ENCODE measurements at places on chromosomes 12 and 14. TPM values are rescaled to one million over a fixed set of nuclear protein-coding genes. Genes with fewer than 3 reads are reported as not detected.
A peak's percentile ranks its signal among the peaks of the same experiment; 100 is the strongest.

DNA sequence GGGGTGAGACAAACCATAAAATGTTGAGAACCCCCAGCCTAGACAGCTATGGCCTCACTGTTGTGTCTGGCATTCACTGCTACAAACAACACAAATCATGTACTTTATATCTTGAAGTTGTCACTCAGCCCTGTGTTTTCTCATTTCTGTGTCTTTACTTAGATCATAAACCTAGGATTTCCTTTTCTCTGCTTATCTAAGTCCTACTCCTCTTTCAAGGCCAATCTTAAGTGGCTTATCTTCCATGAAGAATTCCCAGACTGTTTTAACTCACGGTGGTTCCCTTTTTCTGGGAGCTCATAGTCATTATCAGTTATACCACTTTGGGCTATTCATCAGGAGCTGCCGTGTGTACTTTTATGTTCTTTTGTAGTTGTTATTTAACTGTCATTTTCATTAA is 42.1 kb downstream of the FLRT2 start:
- H3K4me1 ChIP-seq: peaks cover 41% of the 10 kb centered on the region
- H3K27me3 ChIP-seq: no peaks in the 10 kb centered on the region
- H3K36me3 ChIP-seq: no peaks in the 10 kb centered on the region

GRCh38 chr12:96060041-96060440 is 24.7 kb upstream of the LTA4H start:
- H3K36me3 ChIP-seq: no peaks in the 10 kb centered on the region
- no peak for DNase-seq
- peaks cover 5% of the 10 kb centered on the region for H3K4me1 ChIP-seq
- H3K4me3 ChIP-seq: no peak overlapping the region
- no peak overlapping the region for H3K27ac ChIP-seq
- no peaks in the 10 kb centered on the region for H3K27me3 ChIP-seq

DNA sequence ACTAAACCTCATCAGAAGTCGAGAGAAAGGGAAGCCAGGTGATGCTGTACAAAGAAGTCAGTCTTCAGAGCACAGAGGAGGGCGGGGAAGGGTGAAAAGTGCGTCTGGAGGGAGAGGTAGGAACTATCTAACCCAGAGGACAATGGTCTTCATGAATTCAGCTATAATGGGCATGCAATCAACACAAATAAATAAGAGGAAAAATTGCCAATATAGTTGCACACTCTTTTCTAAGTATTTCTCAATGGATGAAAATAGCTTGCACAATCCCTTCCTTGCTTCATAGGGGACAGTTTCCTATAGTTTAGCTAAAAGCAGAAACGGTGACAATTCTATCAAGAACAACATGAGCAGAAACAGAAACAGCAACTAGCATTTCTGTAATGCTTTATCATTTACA is 931.2 kb downstream of the AACS start:
- H3K27me3 ChIP-seq: no peaks in the 10 kb centered on the region
- H3K4me1 ChIP-seq: no peaks in the 10 kb centered on the region
- H3K4me3 ChIP-seq: no peak overlapping the region

GRCh38 chr14:53855127-53855526 is 101.5 kb downstream of the BMP4 start:
- H3K4me3 ChIP-seq: no peak overlapping the region
- peaks cover 14% of the 10 kb centered on the region for H3K4me1 ChIP-seq
- no peaks in the 10 kb centered on the region for H3K36me3 ChIP-seq
- H3K27ac ChIP-seq: no peak overlapping the region

DNA sequence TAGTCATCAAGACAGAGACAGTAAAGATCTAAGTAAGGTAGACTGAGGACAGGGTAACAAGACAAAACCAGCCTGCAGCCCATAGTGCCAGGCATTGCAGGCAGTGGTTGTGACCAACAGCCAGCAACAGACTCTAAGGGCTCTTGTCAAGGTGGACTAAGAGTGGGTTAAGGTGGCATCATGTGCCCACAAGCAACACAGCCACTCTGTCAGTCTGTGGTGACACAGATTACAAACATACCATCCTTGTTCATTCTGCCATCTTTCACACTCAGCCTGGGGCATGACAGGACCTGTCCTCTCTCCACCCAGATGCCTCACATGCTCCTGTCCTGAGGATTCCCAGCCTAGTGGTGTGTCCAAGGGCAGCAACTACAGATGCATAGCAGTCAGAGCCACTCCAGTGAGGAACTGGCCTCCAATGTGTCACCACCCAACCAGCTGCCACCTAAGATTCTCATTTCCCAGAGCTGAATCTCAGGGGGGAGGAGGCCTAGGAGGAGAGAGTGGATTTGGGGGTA is 28.3 kb downstream of the VDR start:
- no peak overlapping the region for H3K27ac ChIP-seq
- peaks cover 7% of the 10 kb centered on the region for H3K4me1 ChIP-seq
- H3K4me3 ChIP-seq: no peak overlapping the region
- no peak for DNase-seq
- no peaks in the 10 kb centered on the region for H3K36me3 ChIP-seq

GRCh38 chr14:67077921-67078320 is 111.3 kb upstream of the GARIN2 start:
- H3K4me1 ChIP-seq: no peaks in the 10 kb centered on the region
- no peak for DNase-seq
- H3K4me3 ChIP-seq: no peak overlapping the region
- no peak overlapping the region for H3K27ac ChIP-seq
- H3K27me3 ChIP-seq: no peaks in the 10 kb centered on the region
- no peaks in the 10 kb centered on the region for H3K36me3 ChIP-seq

DNA sequence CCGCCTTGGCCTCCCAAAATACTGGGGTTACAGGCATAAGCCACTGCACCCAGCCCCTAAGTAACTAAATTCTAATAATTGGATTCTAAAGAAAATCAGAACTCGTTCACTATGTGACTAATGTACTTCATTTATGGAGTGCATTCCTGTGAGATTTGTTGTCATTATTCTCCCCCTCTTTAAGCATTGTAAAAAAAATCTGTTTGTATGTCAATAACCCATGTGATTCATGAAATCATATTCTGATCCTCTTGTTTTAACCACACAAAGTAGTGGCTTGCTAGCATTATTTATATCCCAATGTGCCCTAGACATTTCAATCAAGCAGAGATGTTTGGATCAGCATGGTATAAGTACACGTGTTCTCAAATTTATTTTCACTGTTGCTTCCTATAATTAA is 78.2 kb upstream of the OSBPL8 start:
- peaks cover 24% of the 10 kb centered on the region for H3K4me1 ChIP-seq
- no peaks in the 10 kb centered on the region for H3K27me3 ChIP-seq
- no peaks in the 10 kb centered on the region for H3K36me3 ChIP-seq
- no peak overlapping the region for H3K4me3 ChIP-seq

GRCh38 chr14:29236401-29236800 is 469.8 kb downstream of the FOXG1 start:
- H3K36me3 ChIP-seq: no peaks in the 10 kb centered on the region
- DNase-seq: no peak
- H3K4me3 ChIP-seq: no peak overlapping the region
- no peaks in the 10 kb centered on the region for H3K27me3 ChIP-seq
- H3K4me1 ChIP-seq: no peaks in the 10 kb centered on the region

GRCh38 chr12:54082397-54082892 is 28.8 kb downstream of the HOXC4 start:
- peaks cover 43% of the 10 kb centered on the region for H3K4me1 ChIP-seq
- H3K36me3 ChIP-seq: no peaks in the 10 kb centered on the region
- peaks cover 99% of the 10 kb centered on the region for H3K27me3 ChIP-seq
- DNase-seq: peak; percentile 46
- H3K27ac ChIP-seq: no peak overlapping the region

DNA sequence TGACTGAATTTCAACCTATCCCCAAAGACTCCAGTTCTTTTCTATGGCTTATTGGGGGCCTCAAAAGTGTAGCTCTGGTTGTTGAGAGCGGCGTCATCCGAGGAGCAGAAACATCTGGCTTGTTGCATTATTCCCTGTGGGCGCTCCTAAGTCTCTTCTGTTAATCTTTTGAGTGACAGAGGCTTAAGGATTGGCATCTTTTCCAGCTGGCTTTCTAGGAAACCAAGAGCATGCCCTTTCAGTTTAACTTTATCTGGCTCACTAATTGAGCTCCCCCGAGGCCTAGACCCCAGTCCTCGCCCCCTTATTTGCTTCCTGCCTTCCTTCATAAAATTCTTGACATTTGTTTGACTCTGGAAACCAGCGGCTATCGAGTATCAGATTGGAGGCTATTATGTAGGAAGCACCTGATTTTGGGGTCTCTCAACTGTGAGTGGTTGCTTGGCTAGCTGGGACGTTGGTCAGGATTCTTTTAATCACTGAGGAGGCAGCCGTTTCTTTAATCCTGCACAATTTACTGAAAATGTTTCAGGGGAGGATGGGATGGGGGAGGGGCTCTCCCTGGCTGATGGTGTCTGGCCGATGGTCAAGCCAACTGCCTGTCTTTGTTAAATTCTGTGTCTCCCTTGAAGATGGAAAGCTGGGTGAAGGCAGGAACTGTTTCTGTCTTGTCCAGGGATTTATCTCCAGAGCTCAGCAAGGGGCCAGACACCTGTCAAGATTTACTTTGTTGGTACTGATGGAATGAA is 3.1 kb downstream of the SMOC1 start:
- no peaks in the 10 kb centered on the region for H3K36me3 ChIP-seq
- DNase-seq: peak; percentile 11
- H3K27ac ChIP-seq: no peak overlapping the region
- H3K4me1 ChIP-seq: peaks cover 12% of the 10 kb centered on the region
- H3K4me3 ChIP-seq: no peak overlapping the region

Gene MANSC4
- total RNA-seq: not detected

Gene CLMN
- 5.2 TPM for total RNA-seq

Gene PAX9
- total RNA-seq: not detected

Gene TOMM20L
- not detected for total RNA-seq

Gene MEG3
- not detected for total RNA-seq
